ENCODE measurements at places on chromosomes 7 and 10.

GRCh38 chr10:98967601-98968000, 268.1 kb downstream of the HPSE2 start:
- DNase-seq: no peak

DNA sequence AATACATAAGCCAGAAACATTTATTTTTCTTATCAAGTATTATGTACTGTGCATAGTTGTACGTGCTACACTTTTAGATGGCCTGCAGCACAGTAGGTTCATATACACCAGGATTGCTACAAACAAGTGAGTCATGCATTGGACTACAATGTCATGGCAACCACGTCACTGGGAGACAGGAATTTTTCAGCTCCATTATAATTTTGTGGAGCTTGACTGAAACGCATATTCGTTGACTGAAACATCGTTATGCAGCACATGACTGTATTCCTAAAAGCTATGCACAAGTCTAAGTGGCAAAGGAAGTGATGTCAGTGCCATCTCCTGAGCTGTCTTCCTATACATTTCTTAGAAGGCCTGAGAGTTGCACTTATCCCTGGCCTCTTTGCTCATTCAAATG, 871.8 kb downstream of the IPMK start:
- DNase-seq: no peak

- DNase-seq: no peak
Observed at GRCh38 chr7:683526-684205, 42.8 kb upstream of the DNAAF5 start.

GRCh38 chr7:196283-196682, 3.9 kb downstream of the FAM20C start:
- no peak for DNase-seq

GRCh38 chr10:76902949-76903348, 734.7 kb downstream of the KCNMA1 start:
- no peak for DNase-seq

- no peak for DNase-seq
Observed at GRCh38 chr10:132814469-132814856, 28.5 kb upstream of the NKX6-2 start.

DNA sequence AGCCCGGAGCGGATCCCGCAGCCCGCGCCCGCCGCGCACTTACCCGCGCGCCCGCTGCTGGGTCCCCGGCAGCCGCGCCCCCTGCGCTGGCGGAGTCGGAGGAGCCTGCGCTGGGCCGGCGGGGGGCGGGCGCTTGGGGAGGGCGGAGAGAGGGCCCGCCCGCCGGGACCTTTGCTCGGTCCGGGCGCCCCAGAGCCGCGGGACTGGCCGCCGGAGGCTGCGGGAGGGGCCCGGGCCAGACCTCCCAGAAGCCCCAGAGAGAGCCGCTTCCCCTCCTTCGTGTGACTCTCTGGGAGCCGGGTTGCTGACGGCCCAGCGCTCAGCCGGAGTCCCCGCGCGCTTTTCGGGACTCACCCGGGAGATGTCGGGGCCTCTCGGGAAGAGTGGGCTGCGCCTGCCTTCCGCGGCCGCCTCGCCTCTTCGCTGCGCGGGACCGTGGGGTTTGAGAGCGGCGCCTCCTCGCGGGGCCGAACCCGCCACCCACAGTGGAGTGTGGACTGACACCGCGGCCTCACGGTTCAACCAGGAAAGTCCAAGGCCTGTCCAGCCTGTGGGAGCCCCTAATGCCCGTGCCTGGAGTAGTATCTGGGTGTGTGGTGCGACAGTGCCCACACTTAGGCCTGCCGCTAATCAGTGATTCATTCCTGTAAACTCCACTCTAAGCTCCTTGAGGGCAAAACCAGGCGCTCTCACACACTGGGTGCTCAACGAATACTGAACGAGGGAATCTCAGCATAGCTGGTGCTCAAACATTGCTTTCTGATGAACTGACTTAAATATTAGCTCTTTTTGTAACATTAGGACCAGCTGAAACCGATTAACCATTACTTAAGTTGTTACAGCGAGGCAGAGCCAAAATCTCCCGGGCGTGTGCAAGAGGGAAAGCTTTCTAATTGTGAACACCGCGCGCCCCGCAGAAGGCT, at the start of gene GSDME:
TSS of gene GSDME (minus strand) at position 112 of the 923 bp plus-strand sequence. CDS start 7,690 bp downstream, outside the sequence.
- no peak for DNase-seq

DNA sequence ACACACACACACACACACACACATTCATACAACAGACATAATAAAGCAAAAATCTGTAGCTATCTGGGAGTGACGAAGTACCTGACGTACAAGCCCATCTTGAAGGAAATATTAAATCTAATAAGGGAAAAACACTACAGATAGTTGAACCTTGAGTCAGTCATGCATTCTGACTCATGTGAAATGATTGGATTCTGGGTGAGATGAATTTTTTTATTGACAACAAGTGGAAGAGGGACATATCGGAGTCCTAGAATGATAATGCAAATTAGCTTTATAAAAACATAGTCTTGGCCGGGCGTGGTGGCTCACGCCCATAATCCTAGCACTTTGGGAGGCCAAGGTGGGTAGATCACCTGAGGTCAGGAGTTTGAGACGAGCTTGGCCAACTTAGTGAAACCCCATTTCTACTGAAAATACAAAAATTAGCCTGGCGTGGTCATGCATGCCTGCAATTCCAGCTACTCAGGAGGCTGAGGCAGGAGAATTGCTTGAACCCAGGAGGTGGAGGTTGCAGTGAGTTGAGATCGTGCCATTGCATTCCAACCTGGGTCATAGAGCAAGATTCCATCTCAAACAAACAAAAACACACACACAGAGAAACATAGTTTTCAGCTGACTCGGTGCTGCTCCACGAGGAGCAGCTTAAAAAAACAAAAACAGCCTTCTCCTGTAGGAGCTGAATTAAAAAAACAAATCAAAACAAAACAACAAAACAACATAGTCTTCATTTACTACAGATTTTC, 154.4 kb upstream of the MKLN1 start:
- DNase-seq: no peak

Measured in stimulated activated CD4-positive, alpha-beta T cell treated with anti-CD3 and anti-CD28 coated beads, Interleukin-12 subunit alpha, Interleukin-12 subunit beta, amount 100 ng/mL, for 48 hours (primary cell).